Fibroblast of lung (primary cell): ENCODE measurements at places on chromosomes 2 and 18.

GRCh38 chr2:112881217-112881985 is 29.6 kb upstream of the IL37 start:
- peak; percentile 95 for DNase-seq

DNA sequence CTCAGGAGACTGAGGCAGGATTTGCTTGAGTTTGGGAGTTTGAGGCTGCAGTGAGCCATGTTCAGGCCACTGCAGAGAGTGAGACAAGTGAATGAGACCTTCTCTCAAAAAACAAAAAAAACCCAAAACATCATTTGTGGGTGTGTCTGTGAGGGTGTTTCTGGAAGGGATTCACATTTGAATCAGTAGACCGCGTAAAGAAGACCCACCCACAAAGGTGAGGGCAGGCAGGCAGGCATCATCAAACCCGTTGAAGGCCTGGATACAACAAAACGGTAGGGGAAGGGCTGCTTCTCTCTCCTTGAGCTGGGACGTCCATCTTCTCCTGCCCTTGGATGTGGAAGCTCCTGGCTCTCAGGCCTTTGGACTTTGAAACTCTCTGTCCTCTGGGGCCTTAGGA is 25.4 kb downstream of the CDKL4 start:
- no peak for DNase-seq

DNA sequence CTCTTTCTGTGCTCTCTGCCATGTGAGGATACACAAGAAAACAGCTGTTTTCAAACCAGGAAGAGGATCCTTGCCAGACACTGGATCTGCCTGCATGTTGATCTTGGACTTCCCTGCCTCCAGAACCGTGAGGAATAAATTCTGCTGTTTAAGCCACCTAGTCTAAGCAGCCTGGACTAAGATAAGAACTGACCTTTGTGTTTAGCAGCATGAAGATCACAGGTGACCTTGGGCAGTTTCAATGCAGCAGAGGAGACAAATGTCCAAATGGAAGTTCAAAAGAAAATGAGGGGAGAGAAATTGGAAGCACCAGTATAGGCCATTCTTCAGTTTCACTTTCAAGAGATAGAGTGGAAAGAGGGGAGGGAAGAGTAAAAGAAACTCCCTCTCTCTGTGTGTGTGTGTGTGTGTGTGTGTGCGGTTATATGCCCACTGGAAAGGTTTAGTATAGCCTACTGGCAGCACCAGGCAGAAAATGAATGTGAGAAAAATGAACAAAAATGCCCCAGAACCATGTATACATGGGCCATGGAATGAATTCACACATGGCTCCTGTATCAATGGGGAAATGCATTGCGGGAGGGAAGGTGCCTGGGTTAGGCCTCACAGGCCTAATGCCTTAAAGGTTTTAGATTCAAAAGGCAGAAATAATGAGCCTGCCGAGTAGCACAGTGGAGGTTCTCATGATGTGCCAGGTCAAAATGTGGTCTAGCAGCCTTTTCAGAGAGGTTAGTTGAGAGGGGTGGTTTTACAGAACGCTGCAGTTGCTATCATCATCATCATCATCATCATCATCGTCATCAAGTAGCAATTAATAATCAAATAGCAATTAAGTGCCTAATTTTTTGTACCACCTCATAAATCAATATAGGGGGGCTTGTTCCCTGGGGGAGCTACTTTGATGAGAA is 1.1 kb upstream of the CERS6 start:
- no peak for DNase-seq

GRCh38 chr2:143458258-143459190 is 329.3 kb downstream of the ARHGAP15 start:
- no peak for DNase-seq

GRCh38 chr18:79573921-79574491 is 105.6 kb upstream of the CTDP1 start:
- no peak for DNase-seq

GRCh38 chr18:58234359-58234741 is 190.3 kb downstream of the NEDD4L start:
- DNase-seq: no peak

DNA sequence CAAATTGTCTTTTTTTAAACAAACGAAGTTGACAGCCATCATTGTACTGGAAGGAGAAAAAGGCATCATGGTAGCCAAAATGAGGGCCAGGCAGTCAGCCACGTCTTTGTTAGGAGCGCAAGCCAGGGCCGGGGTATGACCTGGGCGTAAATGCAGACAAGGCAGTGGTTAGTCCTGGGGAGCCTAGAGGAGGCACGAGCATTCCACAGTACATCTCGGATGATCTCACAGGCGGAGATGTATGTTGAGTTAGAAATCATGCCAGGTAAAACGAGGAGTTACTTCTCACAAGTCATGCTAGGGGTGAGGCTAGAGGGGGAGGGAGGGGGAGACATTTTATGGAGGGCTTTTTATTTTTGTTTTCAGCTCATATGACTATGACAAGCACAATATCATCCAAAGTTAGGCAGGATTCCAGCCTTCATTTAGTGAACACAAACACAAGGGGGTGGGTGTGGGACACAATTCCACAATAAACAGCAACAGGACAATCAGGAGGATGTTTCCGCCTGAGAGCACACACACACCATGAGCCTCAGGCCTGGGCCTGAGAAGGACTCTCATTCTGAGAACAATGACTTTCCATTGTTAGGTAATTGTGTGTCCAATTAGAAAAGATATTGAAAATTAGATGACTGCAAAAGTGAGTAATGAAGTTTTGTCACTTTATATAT is 64.4 kb upstream of the PGAP1 start:
- no peak for DNase-seq

DNA sequence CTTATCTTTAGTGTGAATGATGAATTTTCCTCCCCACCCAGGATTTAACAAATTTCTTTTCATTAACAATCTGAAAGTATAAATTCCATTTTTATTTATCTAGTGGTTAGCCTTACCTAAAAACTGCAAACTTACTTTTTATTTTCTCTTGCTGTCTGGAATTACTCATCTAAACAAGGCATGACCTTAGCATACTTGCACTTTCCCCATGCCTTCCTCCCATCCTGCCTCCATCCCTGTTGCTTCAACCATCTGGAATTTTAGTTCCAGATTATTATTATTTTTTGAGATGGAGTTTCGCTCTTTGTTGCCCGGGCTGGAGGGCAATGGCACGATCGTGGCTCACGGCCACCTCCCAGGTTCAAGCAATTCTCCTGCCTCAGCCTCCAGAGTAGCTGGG is 35.6 kb downstream of the GDF7 start:
- peak; percentile 47 for DNase-seq

- no peak for DNase-seq
These were observed 82.6 kb downstream of the EN1 start for GRCh38 chr2:118764855-118765254.

DNA sequence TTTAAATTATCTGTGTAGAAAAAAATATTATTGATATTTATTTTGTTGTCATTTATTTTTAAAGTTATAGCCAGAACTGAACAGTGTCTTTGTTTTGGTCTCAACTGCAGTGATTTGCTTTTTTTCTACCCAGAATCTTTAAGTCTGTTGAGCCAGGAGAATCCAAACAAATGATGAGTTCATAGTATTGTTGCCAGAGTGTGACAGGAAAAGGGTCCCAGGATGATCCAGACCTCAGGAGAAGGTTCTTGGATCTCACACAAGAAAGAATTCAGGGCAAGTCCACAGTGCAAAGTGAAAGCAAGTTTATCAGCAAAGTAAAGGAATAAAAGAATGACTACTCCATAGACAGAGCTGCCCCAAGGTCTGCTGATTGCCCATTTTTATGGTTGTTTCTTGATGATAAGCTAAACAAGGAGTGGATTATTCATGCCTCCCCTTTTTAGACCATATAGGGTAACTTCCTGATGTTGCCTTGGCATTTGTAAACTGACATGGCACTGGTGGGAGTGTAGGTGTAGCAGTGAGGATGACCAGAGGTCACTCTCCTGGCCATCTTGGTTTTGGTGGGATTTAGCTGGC is 127.1 kb downstream of the AGPS start:
- no peak for DNase-seq

DNA sequence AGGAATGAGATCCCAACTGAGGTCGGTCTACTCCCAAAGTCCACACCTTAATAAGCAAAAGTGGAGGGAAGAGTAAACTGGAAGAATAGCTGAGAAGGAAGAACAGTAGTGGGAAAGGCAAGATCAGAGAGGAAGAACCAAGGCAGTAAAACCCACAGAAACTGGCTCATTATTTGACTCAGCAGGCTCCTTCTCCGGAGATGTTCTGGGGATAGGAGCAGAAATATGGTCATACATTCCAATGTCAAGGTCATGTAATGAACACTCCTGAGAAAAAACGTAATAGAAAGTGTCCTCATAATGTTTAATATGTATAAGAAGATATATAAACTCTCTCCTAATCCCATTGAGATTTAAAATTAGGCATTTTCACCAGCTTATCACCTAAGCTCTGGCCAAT is 39.5 kb downstream of the STK39 start:
- DNase-seq: no peak

DNA sequence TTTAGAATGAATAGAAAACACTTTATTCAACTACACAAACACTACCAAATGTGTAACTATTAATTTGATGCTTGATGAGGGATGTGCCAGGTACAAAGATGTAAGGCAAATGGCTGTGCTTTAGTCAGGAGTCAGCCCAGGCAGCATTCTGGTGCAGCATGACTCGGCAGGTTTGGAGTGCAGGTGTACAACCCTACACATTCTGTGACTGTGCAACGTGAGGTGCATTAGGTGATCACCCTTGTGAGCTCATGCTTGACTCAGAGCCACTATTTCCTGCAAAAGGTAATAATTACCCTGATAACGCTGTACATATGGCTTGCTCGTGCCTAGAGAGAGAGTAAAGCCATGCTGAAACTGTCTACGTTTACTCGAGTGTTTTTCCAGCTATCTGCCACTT is 288.7 kb upstream of the DSEL start:
- DNase-seq: no peak

GRCh38 chr2:237413777-237414661 is at the start of gene COL6A3:
Gene COL6A3 (minus strand): TSS chr2:237414164. CDS start chr2:237396817, 17,347 bp downstream.
- DNase-seq: peak; percentile 98

- DNase-seq: no peak
These were observed 494.7 kb downstream of the BCL11A start for GRCh38 chr2:60058781-60059180.

DNA sequence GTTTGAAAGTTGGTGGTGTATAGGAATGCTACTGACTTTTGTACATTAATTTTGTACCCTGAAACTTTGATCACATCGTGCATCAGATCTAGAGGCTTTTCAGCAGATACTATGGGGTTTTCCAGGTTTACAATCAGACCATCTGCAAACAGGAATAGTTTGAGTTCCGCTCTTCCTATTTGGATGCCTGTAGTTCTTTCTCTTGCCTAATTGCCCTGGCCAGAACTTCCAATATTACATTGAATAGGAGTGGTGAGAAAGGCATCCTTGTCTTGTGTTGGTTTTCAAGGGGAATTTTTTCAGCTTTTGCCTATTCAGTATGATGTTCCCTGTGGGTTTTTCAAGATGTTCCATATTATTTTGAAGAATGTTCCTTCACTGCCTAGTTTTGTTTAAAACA is 633.5 kb downstream of the KCNJ3 start:
- DNase-seq: no peak

DNA sequence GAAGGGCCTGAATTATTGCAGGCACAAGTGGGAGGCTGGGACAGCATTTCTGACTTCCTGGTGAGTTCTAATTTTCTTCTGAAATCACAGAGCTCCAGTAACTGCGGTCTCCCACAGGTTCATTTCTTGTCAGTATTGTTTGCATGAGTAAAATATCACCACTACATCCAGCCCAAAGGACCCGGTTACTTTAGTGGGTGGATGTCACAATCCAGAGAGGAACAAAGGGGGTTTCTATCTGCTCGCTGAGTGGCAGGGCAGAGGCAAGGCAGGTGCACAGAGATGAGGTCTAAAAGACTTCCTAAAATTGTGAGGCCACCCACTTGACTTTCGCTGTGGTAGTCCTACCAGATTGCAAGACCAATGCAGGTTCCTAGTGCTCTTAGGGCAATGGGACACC is 800.4 kb upstream of the ID2 start:
- no peak for DNase-seq

DNA sequence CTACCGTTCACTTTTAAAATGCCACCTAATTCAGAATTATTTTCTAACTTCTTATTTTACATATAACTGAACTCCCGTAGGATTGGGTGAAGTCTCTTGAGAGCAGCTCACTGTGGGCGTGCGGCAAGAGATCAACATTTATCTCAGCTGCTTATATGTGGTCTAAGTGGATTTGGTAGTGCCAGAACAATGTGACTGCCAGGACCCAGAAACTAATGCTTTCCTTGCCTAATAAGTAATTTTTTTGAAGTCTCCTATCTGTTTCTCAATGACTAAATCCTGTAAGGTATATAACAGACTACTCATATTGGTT is 11.2 kb upstream of the NFE2L2 start:
- peak; percentile 90 for DNase-seq

DNA sequence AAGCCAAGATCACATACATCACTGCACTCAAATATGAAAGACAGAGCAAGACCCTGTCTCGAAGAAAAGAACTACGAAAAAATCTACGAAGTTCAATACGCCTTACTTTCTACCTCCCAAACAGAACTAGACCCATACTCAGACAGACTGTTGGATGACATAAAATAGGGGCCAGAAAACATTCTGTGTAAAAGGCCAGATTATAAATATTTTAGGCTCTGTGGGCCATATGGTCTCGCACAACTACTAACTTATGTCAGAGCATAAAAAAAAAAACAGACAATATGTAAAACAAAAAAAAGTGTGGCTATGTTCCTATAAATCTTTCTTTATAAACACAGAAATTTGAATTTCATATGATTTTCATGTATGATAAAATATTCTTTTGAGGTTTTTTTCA is 40.8 kb downstream of the NBAS start:
- no peak for DNase-seq

GRCh38 chr18:58526425-58527284 is 102.2 kb downstream of the ALPK2 start:
- DNase-seq: no peak

- DNase-seq: peak; percentile 81
These were observed 81.9 kb downstream of the MOGAT1 start for GRCh38 chr2:222753251-222753824.

DNA sequence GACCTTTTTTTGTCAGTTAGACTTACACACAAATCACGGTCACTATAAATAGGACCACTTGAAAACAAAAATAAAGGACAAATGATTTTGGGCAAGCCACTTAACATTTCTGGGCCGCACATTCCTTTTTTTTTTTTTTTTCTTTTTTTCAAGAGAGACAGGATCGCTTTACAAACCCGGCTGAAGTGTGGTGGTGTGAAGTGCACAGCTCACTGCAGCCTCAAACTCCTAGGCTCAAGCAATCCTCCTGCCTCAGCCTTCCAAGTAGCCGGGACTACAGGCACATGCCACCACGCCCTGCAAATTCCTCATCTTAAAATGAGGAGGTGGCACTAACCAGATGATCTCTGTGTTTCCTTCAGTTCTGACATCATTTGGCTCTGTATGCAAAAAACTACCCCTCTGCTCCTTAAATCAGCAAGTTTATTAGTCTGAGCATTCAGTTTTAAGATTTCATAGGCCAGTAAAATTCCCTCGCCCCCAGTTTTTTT is 28.3 kb upstream of the MRO start:
- peak; percentile 14 for DNase-seq

GRCh38 chr2:131673400-131674173 is 145.9 kb downstream of the CCDC74A start:
- peak; percentile 41 for DNase-seq
